ENCODE measurements at places on chromosomes 2 and 18.
A peak's percentile ranks its signal among the peaks of the same experiment; 100 is the strongest.

DNA sequence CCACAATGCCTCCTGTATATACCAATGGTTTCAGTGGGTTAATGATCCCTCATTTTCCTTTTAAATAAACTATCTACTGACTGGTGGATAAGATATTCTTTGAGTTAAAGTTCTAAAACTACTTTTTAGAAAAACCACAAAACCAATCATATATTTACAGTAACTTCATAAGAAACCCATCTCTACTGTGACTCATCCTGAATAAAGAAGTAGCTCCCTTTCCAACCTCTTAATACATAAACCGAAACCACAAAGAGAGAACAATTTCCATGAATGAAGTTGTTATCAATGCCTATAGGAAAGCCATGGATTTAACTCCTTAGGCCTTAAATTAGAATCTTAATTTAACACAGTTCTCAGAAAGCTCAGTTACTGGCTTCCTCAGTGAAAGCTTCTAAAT, 227.0 kb upstream of the SMAD7 start:
- DNase-seq: no peak

- peak; percentile 77 for DNase-seq
These were observed at the start of gene ONECUT2 for GRCh38 chr18:57434536-57435494. TSS of gene ONECUT2 (plus strand) at chr18:57435374. CDS start at chr18:57435717, 343 bp downstream.

DNA sequence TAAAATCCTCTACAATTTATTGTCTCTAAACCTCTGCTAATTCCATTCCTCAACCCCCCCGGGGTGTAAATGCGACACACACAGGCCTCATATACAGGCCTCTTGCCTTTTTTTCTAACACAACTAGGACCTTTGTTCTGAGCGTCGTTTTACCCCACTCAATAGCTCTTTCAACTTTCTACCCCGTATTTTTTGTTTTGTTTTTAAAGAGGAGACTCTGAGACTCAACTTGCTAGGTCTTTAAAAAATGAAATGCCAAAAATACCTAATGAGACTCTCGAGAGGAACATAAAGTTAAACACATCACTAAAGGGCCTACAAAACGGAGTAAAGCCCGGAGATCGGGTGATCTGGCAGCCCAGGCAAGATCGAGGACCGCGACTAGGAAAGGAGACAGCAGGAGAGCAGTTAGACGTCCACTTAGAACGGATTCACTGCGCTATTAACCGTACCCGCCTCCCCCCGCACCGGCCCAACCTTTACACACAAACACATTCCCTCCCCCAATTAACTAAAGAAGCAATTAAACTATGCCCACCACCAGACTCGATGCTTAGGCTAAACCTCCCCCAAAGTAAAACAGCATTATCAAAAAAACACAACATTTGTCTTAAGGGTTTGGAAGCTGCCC, 1.7 kb downstream of the TRIP12 start:
- DNase-seq: no peak

- DNase-seq: no peak
These were observed 70.0 kb downstream of the ACKR3 start for GRCh38 chr2:236639461-236640235.

GRCh38 chr18:12842459-12843380, 41.3 kb downstream of the PTPN2 start:
- no peak for DNase-seq

- no peak for DNase-seq
These were observed 90.2 kb upstream of the ODC1 start for GRCh38 chr2:10538224-10538894.

- no peak for DNase-seq
These were observed 54.5 kb upstream of the UPP2 start for GRCh38 chr2:158047156-158047611.

- no peak for DNase-seq
These were observed 300.6 kb downstream of the AFF3 start for GRCh38 chr2:99841749-99842148.

DNA sequence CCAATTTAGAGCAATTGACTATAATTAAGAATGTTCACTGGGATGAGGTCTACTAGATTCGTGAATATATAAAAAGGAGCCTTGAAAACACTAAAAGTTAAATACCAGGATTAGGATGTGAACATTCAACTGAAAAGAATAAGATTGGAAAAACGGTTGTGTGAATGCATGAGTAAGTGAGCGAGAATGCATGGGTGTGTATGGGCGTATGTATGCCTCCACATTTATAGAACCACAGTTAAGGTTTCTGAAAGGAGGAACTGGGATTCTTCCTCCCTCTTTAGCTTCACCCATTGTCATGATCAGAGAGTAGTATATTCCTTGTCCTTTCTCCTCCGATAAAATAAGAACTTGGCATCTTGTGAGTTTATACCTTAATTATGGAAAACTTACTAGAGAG, 151.1 kb upstream of the UBE2E3 start:
- no peak for DNase-seq

- DNase-seq: no peak
These were observed 420.3 kb downstream of the LRRTM4 start for GRCh38 chr2:77101796-77102452.

DNA sequence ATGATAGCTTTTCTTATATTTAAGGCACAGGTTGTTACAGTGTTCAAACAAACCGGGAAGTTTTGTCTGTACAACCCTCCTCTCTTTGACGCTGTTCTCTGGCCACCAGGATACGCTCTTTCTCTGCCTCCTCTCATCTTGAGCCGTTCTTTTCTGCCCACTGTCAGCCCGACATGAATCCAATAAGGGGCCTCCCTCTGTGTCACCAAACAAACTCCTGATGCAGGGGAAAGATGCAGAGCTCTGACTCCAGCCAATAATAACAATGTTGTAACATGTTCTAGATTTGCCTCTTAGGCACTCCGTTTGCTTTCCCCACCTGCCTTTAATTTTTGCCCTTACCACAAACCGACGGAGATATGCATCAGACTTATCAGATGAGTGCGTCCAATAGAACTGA, 449.3 kb downstream of the SLC4A3 start:
- no peak for DNase-seq

Measured in hypothalamus (tissue), 51 donors.